ENCODE measurements at places on chromosomes 6 and 20. TPM values are rescaled to one million over a fixed set of nuclear protein-coding genes. Genes with fewer than 3 reads are reported as not detected.

DNA sequence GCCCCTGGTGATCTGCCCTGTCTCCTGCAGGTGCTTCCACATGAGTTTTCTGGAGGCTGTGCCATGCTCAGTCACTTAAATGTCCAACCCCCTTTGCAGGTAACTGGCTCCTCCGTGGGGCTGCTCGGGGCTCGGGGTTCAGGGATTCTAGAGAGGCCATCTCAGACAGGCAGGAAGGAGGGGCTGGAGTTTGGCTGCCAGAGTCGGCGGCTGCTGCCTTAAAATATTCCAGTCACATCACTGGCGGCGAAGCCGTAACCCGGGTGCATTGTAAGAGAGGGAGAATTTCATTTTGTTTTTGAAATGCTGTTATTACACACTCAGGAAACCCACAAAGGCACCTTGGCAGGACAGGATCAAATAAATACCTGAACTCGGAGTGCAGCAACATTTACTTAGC lies 212.9 kb upstream of the PMEPA1 start:
- DNase-seq = no peak

- no peak for DNase-seq
These were observed 80.9 kb upstream of the PHACTR2 start for GRCh38 chr6:143596866-143597265.

The RNF114 gene
- total RNA-seq = 53.0 TPM

DNA sequence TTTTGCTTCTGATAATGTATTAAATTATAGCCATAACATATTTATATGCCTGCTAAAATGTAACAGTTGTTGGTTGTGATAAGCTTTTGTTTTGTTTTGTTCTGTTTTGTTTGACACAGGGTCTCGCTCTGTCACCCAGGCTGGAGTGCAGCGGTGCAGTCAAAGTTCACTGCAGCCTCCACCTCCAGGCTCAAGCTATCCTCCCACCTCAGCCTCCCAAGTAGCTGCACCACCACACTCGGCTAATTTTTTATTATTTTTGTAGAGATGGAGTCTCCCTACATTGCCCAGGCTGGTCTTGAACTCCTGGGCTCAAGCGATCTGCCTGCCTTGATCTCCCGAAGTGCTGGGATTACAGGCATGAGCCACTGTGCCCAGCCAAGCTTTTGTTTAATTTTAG lies 157.8 kb downstream of the ARID1B start:
- no peak for DNase-seq

DNA sequence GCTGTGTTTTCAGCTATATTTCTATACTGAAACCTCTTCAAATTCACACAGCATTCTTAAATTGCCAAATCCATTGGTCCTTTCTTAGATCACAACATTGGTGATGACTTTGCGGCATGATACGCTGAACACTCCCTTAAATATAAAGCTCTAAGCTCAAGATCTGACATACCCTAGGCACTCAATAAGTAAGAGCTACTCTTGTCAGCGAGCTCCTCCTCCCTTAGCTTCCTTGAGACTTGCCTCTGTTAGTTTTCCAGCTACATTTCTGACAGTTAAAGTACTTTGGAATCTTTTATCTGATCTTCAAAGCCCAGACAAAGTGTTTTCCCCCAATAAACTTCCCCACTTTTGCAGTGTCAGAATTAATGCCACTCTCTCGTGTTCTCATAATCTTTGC lies 117.0 kb downstream of the HIVEP2 start:
- no peak for DNase-seq

DNA sequence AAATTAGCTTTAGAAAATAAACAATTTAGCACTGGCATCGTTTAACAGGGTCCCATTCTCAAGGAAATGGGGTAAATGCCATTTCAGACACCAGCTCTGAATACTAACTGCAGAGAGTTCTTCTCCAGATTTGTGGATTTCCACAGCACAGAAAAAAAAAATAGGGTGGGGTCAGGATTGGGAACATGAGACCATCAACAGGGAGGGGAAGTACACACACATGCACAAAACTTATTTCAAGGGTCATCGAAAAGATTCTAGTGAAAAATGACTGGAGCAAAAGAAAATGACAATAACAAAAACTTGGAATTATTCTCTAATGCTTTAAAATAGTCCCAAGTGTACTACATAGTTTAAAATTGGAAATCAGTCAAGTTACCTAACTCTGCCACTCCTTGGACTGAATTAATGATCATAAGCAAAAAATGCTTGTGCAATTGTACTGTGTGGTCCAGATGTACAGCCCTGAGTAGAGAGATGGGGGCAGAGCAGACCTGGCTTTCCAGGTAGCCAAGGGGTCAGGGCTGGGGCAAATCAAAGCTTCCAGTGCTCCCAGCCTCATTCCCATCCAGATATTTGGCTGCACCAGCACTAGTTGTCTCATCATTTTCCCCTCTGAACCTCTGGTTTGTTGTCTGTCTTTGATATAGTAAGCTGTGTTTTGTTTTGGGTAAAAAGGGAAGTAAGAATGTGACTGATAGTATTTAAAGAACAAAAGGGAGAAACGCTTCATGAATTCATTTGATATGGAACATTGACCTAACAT lies 152.4 kb downstream of the SOBP start:
- no peak for DNase-seq

GRCh38 chr20:34948030-34948429 lies 7.6 kb downstream of the GSS start:
- DNase-seq = no peak

The SLC44A4 gene
- total RNA-seq = 0.32 TPM

DNA sequence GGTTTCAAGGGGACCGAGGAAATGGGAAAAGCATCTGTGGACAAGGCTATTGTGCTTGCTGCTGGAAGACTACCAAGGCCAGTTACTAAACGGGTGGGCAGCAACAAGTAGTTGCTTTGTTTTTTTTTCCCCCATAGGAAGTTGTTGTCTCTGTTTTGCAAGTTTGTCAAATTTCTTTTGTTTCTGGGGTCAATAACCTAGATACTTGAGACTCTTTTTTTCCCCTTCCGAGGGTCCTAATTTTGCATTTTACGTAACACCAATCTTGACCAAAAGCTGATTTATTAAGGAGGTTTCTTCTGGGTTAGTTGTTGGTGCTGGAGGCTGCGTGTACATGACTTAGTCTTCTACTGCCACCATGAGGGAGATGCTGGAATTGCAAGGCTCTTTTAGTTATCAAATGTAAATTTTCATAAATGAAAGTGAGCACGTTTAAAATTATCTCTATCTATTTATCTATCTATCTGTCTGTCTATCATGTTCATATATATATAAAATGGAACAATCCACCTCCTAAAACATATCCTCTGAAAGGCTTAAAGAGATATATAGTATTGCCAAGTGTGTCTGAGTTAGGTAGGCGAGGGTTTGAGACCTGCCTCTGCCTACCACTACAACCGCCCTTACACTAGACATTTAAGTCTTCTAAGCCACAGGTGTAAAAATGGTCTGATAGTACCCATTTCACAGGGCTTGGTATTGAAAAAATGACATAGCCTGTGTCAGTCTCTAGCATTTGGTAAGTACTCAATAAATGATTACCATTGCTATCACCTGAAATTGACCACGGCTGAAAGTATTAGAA lies 60.2 kb downstream of the GCLC start:
- peak; percentile 78 for DNase-seq

The HSPA1L gene
- 1.5 TPM for total RNA-seq

DNA sequence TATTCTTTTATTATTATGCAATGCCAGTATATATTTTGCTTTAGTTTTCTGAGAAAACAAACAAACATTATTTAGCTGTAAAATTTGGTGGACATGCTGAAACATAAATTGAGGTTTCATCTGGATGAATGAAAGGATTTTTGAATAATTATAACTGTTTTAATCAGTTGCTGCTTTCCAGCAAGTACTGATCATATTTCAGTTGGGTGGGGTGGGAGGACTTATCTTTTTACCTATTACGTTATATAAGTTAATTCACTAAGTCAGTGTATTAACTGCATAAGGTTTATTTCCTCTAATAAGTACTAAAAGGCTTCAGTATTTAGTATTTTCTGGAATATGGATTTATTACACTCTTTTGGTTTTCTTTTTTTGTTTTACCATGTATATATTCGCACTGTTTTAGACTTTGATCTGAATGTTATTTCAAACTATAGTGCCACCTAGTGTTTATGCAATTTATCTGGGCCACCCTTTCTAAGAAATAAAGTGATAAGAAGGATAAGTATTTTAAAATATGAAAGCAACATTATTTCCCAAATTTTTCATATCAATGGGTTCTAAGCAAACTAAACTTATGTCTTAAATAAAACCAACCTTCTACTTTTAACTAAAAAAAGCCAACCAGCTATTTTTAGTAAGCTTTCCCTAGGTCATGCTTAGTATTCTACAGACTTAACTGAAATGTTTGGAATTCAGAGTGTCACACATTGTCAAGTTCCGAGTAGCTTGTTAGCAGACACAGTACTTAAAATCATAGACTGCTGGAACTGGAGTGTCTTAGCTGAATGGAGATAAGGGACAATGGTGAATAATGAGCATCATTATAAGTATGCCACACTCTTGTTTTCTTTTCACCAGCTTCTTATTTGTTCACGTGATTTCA lies 105.4 kb upstream of the MCHR2 start:
- DNase-seq = no peak

The BTNL2 gene
- total RNA-seq = not detected

The BPI gene
- total RNA-seq = not detected

DNA sequence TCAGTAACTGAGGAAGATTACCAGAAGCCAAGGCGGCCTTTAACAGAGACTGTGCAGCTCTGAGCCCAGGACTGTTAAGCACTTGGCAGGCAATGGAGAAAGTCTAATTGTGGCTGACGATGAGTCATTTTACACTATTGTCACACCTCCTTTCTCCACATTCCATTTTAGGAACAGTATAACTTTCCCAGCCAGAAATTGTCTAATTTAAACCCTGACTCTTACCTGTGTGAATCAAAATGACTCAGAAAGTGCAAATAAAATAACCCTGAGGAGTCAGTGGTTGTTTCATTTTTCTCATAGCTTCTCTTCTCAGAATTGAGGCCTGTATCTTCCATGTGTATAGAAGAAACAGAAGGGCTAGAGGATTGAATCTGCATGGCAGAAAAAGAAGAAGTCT lies 40.0 kb upstream of the OPN5 start:
- no peak for DNase-seq

Data from neural crest cell (in vitro differentiated cells).